ENCODE measurements at places on chromosomes 11 and 22.

DNA sequence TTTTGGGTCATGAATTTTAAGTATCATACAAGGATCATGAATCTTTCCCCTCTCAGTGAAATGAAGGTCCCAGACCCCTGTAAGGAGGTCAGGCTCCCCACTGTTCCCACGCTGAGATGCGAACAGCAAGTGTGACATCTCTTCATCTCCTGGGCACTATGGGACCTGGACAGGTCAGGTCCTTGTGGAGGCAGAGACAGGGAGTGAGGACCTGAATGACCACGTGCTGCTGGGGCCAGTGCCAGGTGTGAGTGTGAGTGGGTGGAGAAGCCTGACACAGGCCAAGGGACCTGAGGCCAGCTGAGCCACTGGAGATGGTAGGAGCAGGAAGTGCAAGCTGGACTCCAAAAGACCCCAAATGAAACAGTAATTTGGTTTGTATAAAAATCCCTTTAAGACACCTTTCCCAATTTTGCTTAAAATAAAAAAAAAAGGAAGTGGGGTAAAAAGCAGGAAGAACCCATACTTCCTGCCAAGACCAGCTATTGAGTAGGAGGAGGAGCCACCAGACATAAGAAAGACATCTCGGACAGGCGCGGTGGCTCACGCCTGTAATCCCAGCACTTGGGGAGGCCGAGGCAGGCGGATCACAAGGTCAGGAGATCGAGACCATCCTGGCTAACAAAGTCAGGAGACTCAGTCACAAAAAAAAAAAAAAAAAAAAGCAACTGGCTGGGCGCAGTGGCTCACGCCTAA, 35.4 kb upstream of the SERPIND1 start:
- DNase-seq = no peak

- DNase-seq = no peak
Measured at GRCh38 chr22:36374603-36375024, 13.2 kb downstream of the MYH9 start.

GRCh38 chr11:77207019-77207485, 79.0 kb downstream of the MYO7A start:
- no peak for DNase-seq

DNA sequence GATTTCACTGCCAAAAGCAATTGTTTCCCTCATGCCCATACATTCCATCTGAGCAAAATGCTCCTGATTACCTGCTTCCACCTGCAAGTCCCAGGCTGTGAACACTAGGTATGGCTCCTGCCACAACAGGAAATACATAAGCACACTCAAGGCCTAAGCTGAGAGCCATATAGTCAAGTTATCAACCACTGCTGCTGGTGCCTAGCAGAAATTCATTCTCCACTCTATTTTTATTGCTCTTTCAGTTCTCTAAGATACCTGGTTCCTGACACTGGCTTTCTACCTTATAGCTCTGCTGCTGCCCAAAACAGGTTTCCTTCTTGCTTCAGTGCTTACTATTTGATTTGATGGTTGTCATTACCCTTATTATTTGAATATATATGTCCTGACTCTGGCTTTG, 31.6 kb downstream of the SLC36A4 start:
- no peak for DNase-seq

DNA sequence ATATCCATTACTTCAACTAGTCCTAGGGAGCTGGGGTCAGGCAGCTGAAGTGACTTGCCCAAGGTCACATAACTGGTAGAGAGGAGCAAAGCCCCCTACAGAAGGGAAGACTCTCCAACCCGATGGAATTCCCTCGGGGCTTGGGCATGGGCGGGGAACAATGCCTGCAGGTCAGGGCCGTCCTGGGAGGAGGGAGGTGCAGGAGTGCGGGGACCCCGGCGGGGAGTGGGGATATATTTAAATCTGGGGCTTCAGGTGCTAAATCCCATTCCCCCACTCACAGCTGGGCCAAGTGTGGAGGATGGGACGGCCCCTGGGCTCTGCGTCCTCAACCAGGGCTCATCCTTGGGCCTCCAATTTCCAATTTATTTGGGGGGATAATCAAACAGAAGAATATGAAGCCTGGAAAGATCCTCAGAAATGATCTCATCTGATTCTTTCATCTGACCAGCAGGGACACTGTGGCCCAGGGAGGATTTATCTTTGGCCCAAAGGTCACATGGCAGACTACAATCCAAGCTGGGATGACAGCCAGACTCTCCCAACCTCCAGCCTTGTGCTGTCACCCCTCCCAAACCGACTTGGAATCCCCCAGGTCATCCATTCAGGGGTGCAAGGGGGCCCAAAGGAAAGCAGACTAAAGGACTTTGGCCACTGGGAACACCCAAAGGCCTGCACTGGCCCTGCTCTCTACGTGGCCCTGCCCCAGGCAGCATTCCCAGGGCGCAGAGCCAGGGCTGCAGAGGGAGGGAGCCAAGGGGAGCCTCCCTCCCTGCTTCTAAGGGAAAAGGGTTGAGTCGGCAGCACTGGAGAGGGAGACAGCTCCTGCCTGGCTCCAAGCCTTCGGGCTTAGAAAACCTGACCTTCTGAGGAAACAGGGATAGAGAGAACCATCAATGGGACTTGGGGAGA, 8.7 kb upstream of the C1QTNF6 start:
- DNase-seq = no peak

DNA sequence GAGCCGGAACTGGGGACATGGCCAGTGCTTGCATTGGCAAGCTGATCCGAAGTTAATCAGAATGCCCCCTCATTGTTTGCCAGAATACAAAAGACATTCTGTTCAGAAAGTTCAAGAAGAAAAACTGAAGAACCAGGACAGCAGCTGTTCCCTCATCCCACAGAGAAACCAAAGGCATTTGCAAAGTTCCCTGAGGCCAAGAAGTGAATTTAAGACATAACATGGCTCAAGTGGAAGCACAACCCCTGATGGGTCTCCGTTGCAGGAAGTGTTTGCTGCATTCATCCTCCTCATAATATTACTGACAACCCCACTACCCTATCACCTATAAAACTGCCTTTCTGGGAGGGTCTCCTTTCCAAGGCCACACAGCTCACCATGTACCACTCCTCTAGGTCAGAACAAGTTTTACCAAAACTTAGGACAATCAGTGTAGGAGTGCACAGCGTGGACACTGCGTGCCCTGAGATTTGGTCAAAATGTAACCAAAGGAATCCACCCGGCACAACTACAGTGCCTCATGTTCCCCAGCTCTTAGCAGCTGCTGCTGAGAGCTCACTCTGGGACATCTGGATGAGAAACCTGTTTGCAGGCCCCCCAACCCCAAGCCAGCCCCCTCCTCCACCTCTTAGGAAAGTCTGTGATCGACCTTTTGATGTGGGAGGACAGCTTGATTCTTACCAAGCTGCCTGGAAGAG, 101.6 kb upstream of the AKIP1 start:
- no peak for DNase-seq

- DNase-seq = no peak
Measured at GRCh38 chr11:131595797-131596196, 225.4 kb downstream of the NTM start.

- DNase-seq = no peak
Measured at GRCh38 chr11:33721426-33721825, 14.8 kb downstream of the CD59 start.

DNA sequence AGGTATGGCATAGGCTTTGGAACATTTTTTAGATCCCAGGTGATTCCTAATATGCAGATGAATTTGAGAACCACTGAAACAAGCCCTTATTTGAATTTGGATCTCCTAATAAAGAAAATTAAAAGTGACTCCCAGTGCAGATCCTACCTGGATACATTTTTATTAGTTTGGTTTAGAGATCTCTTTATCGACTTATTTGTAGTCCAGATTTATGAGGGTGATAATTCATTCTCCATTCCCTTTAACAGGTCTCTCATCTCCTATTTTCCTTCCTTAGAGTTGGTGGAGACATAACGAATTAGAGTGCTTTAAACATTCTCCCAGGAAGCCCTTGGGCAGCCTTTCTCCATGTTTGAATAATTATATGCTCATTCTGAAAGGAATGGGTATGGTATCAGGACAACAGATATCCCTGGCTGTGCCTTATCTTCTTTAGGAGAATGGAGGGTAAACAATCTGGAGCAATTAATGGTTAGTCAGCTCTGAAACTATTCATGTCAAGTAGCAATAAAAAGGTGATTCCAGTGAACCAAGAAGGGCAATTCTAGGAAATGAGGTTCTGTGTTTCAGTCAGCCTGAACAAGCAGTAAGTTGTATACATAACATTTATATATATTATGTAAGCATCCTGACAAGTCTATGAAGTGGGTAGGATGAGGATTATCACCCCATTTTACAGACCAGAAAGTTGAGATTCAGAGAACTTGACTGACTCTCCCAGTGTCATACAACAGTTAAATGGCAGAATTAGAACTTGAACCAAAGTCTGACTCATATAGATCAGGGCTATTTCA, 53.9 kb upstream of the RCE1 start:
- no peak for DNase-seq

DNA sequence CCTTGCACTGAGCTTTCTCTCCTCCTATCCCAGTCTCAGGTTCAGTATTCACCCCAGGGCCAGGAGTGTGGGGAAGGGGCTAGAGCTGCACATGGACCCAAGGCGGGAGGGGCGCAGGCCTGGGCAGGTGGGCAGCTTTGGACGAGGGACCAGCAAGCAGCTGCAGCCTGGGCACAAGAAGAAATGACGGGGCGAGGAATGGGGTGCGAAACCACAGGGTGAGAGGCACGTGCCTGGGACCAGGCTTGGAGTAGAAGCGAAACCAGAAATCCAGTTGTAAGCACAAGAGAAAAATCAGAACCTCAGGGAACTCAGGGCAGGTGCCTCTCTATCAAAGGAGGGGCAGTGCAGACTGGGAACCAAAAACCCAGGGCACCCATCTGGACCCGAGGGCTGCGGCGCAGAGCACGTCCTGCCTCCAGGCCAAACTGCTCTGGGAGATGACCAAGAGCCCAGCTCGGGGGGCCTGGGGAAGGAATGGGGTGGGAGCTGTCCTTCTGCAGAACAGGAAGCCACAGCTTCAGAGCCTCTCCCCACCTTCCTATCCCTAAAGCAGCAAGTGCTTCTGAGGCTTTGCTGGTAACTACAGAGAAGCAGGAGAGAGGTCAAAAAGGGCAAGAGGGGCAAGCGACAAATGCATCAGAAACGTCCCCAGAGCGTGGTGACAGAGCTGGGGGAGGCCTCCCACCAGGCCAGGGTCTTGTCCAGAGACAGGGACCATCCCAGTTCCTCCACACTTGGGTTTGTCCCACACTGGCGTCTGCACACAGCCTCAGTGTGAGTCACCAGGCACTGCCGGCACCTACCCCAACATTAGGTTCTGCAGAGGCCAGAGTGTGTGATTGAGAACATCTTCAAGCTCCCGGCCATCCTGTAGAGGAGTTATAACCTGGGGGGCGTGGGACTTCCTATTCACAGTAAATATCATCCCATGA, 18.3 kb upstream of the TMPRSS4 start:
- no peak for DNase-seq

DNA sequence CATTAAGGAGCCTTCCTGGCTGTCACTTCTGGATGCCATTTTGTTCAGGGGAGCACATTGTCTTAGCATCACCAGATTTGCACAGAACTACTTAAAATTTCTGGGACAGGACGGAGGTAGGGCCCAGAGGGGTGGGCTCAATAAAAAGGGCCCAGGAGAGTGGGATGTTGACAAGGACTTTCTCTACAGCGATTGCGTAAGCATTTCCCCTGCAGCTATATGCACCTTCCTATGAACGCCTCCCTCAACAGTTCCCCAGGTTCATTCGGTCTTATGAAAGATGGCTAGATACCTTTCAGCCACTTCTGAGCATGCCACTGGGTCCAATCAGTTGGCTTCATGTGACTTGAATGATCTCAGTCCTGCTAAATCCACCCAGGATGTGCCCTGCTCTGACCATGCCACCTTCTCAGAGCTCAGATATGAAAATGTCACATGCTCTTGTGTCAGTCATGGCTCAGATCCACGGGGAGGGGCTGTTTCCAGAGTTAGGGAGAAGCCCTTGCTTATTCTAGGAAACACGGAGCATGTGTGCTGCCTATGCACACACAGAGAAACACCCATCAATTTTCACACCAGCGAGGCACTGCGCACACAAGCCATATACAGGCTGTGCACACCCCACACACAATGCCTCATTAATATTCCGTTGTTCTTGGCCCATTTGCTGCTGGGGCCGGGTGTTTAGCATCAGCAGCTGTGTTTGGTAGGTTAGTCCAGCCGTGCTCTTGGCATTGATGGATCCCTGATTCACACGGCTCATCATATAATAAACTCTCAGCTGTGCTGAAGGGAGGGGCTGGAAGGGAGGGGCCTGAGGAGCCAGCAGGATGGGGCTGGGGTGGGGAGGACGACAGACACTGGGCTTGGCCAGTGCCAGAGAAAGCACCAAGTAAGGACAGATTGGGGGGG, 52.5 kb upstream of the NNMT start:
- no peak for DNase-seq

DNA sequence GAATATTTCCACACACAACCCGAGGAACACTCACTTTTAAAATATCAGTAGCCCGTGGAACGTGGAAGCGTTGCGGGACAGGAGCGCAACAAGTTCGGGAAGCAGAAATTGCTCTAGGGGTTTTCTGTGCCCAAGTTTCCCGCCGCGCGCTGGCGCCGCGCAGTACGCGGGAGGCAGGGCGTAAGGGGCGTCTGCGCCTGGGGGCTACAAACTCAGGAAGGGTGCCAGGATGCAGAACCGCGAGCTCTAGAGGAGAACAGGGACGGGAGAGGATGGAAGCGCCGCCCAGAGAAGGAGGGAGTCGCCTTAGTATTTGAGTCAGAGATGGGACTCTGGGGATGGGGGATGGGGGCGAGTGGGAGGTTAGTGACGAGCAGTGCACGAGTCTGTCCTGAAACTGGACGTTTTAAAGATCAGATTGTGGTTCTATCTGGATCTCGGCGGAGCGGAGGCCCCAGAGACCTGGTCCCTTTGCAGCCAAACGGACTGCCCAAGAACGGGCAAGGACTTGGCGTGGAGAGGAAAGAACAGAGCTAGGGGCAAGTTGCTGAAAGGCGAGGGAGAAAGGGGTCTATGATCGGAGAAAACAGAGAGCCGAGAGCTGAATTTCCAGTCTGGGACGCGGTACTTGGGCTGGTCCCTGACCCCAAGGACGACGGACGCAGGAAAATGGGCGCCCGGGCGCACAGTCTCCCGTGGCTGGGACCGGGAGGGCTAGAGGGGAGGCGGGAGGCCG, 4.7 kb downstream of the BSX start:
- DNase-seq = no peak

DNA sequence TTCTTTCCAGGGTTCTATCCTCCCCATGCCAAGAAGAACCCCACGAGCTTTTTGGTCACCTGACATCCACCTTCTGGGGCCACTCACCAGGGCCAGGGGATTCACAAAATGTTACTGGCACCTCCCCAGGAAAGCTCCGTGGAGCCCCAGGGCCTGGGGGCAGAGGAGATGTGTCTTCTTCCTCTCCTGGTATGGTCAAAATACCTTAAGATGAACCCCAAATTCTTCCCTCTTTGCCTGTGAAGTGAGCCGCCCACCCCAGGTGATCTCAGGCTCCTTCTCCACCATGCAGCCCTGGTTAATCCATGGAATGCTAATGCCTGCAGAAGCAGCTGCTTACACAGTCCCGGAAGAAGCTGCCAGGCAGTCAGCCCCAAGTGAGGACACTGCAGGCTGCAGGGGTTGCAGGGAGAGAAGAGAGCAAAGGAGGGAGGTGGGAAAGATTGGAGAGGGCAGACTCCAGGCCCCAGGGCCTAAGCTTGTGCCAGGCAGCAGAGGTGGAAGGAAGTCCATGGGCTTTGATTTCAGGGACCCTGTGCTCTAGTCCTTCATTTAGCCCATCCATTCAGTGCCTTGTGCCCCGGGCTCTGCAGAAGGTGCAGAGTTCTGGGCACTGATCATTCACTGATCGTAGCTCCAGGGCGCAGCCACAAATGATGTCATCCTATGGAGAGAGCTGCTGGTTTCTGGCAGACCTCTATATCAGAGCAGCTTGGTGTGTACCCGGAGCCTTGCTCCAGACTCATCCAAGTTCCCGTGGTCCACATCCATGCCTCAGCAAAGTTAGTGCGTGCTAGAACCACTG, 127.9 kb upstream of the NECTIN1 start:
- DNase-seq = no peak

GRCh38 chr22:48938741-48939140, 888.9 kb downstream of the BRD1 start:
- DNase-seq = no peak
